ENCODE measurements at places on chromosomes 3 and 15.
A peak's percentile ranks its signal among the peaks of the same experiment; 100 is the strongest.

- DNase-seq: no peak
These were observed 121.2 kb upstream of the GAP43 start for GRCh38 chr3:115502128-115502527.

GRCh38 chr15:55270291-55270690 is 19.3 kb downstream of the RAB27A start:
- DNase-seq: no peak

GRCh38 chr3:16741103-16741758 is 136.0 kb upstream of the DAZL start:
- peak; percentile 88 for DNase-seq

DNA sequence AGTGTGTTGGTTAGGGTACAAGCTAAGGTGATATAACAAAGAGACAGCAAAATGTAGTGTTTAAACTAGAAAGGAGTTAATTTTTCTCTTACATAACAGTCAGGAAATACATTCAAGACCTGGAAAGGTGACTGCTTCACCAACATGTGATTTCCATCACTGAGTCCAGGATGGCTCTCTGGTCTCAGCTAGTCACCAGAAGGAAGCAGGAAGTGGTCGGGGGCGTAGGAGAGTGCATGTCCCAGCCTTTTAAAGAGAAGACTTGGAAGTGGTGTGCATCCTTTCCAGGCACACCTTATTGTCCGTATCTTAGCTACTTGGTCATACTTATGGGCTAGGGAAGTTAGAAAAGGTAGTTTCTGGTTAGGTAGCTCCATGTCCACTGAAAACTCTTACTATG is 11.1 kb upstream of the UBE2Q2 start:
- no peak for DNase-seq

DNA sequence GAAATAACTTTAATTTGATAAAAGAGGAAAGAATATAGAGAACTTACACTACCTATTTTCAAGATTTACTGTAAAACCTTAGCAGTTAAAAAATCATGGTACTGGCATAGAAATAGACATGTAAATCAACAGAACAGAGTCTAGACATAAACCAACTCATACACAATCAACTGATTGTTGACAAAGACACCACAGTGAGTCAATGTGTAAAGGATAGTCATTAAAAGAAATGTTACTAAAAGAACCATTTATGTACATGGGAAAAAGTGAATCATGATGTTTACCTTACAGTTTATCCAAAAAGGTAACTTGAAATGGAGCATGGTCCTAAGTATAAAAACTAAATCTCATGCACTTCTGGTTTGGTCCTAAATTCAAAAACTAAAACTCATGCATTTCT is 847.4 kb downstream of the IGSF11 start:
- DNase-seq: no peak

- DNase-seq: no peak
These were observed 179.1 kb downstream of the SLC9A9 start for GRCh38 chr3:143668924-143669790.

DNA sequence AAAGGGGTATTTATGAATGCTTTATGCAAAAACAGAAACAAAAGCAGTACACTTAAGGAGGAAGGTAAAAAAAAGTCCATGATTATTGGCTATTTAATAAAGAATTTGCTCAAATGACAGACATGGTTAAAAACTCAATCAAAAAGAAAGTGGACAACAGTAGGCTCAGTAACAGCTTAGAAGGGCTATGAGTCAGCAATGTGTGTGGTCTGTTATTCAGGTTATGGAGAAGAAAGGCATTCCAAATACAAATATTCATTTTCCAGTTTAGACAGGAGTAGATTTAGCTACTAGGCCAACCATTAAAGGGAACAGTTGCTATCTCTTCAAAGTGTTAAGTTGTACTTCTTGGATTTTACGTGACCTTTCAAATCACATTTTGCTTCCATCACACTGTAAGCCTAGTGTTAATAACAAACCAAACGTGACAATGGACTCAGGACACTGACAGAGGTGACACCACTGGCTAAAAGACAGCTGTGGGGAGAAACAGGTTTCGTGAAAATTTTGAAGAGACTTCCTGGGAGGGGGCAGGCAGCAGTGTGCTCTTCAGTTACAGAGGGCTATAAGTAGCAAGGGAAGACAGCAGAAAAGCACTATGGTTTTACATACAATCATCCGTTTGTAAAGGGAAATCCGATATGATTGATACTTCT is 41.7 kb upstream of the MYO5C start:
- DNase-seq: peak; percentile 29

- DNase-seq: peak; percentile 41
These were observed 100.6 kb upstream of the IGF1R start for GRCh38 chr15:98547741-98548138.

DNA sequence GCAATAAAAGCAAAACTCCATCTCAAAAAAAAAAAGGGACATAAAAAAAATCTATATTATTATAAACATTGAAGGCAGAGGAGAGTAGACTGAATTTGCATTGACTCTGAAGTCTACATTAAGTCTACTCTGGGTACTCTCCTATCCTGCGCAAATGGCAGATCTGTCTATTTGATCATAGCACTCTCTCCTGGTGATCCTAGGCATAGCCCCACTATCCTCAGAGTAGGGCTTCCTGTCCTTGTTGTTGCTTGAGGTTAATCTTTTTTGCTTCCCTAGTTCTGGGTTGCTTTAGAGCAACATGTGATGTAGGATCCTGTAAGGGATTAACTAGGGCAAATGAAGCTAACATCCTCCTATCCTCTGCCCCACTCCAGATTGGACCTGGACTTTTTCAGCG is 82.1 kb upstream of the LRRFIP2 start:
- DNase-seq: no peak

DNA sequence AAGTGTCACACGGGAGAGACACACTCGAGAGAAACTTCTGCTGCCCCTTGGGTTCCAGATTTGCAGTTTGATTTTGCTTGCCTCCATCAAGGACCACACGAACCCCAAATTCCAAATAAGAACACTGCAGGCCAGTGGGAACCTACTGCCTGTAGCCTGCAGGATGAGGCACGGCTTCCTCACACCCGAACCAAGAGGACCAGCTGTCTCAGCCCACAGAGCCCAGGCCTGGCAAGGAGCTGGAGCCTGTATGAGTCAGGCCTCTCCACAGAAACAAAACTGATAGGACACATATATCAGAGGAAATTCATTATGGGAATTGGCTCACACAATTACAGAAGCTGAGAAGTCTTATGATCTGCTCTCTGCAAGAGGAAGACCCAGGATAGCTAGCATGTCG is 188.1 kb upstream of the NSMCE3 start:
- DNase-seq: no peak

DNA sequence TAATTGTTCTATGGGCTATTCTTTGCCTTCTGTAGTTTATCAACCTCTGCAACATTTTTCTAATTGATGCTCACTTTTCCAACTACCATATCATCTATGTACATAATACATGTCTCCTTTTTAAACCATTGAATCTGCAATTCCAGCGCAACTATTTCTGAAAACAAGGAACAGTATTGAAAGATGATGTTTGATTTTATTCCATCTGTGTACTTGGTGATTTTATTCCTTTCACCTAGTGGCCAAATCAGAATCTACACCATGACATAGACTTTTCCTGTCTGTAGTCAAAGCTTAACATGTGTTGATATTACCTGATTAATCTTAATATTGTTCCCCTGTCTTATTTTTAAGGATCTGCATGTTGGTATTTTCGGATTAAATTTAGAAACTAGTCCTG is 13.0 kb downstream of the NKTR start:
- DNase-seq: no peak

DNA sequence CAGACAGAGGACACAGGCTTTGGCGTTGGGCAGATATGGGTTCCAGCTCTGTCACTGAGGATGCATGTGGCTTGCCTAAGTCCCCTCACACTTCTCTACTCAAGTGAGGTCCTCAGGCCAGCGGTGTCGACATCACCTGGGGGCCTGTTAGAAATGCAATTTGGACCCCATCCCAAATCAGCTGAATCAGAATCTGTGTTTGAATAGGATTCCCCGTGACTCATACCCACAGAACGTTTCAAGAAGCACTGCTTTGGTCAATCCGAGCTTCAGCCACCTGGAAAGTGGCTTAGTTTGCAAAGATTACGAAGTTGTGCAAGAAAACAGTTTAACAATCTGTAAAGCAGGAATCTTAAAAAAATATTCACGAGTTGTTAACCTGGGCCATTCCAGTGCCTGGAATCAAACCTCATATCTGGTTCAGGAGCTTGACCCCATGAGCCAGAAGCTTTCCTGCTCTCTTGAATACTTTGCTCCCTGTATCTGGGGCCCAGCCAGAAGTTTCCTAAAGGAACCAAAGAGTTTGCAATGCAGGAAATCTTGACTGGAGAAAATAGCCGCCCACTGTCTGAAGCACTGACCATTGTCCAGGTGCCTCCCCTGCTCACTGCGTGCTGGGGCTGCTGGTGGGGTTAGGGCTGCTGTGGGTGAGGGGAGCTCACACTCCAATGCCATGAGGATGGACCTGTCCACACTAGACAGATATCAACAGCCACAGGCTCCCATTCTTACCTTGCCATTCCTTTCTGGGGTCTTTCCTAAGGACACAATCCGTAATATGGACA is 208.5 kb upstream of the LINGO1 start:
- DNase-seq: no peak

DNA sequence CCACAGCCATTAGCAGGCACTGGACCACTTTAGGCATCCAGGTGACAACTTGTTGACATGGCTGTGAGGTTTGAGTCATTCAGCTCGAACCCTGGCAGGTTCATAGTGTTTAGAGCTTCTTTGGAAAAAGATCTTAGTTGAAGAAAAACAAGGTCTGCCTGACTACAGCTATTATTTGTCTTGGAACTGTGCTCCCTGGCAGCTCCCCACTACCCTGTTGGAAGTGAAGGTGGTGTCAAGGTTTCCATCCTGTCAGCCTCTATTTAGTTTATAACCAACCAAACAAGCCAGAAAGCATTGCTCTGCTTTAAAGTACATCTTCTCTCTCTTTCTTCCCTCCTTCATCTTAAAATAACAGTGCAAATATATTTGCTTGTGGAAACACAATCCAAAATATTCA is 56.8 kb downstream of the KAT2B start:
- no peak for DNase-seq

- DNase-seq: no peak
These were observed 147.4 kb downstream of the TJP1 start for GRCh38 chr15:29674661-29675533.

- DNase-seq: no peak
These were observed 126.0 kb downstream of the ZNF609 start for GRCh38 chr15:64586259-64586870.

GRCh38 chr3:11010426-11011165 is 18.0 kb downstream of the SLC6A1 start:
- DNase-seq: no peak

- no peak for DNase-seq
These were observed 409.8 kb downstream of the FGF12 start for GRCh38 chr3:192317564-192317963.

DNA sequence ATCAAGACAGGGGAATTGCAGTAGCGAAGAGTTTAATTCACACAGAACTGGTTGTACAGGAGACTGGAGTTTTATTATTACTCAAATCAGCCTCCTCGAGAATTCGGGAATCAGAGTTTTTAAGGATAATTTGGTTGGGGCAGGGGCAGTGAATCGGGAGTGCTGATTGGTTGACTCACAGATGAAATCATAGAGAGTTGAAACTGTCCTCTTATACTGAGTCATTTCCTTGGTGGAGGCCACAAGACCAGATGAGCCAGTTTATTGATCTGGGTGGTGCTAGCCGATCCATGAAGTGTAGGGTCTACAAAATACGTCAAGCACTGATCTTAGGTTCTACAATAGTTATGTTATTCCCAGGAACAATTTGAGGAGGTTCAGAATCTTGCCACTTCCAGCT is 5.3 kb upstream of the ZNF770 start:
- DNase-seq: no peak

- DNase-seq: no peak
These were observed 9.8 kb downstream of the FAM174B start for GRCh38 chr15:92645731-92646130.

GRCh38 chr3:98361289-98361688 is 7.6 kb downstream of the OR5K4 start:
- no peak for DNase-seq

DNA sequence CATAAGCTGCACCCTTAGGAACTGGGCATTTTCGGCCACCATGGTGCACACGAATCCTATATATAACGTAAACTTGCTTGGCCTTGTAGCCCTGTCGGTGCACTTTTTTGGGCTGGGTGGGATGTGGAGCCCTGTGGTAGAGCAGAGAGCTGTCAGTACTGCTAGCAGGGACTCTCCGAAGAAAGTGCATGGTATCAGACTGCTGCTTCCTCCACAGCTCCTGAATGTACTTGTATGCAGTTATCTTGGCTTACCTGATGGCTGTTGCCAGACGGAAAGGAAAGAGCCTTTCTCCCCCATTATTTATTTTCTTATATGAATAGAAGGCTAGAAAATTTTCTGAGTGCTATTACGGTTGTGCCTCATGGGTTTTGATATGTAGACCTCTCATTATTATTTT is 8.4 kb downstream of the GALK2 start:
- no peak for DNase-seq

GRCh38 chr3:193831495-193832455 is 238.8 kb downstream of the OPA1 start:
- DNase-seq: no peak

All from stromal cell of bone marrow (primary cell).